ENCODE measurements at places on chromosomes 7 and 10.

GRCh38 chr10:44995581-44995913 is 5.2 kb upstream of the ZNF22 start:
- DNase-seq: no peak

- no peak for DNase-seq
These were observed 96.0 kb downstream of the ANK3 start for GRCh38 chr10:60293581-60294175.

DNA sequence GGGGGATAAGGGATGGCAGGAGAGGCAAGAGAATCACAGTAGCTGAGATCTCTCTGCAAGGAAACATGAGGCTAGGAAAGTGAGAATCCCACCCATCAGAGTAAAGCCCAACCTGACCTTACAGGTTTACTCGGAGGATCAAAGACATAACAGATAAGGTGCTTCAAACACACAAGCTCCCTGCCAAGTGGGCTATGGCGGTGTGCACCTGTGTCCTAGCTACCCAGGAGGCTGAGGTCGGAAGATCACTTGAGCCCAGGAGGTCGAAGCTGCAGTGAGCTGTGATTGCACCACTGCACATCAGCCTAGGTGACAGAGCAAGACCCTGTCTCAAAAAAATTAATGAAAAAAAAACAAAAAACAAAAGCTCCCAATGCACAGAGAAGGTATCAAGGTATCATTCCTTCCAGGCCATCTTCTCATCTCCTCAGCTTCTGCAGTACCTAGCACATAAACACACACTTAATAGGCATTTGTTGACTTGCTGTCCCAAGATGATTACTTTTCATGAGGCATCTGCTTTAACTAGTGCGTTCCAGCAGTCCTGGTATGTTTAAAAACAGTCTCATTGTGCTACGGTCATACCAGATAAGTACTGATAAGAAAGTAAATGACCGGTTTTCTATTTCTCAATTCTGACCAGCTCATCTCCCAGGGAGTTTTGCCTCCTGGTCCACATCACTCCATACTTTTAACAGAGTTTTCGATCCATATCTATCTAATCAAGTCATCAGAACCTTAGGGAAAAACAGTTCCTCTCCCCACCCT is 13.3 kb downstream of the GNA12 start:
- no peak for DNase-seq

- DNase-seq: no peak
These were observed 104.1 kb downstream of the ZNF467 start for GRCh38 chr7:149669121-149669818.

DNA sequence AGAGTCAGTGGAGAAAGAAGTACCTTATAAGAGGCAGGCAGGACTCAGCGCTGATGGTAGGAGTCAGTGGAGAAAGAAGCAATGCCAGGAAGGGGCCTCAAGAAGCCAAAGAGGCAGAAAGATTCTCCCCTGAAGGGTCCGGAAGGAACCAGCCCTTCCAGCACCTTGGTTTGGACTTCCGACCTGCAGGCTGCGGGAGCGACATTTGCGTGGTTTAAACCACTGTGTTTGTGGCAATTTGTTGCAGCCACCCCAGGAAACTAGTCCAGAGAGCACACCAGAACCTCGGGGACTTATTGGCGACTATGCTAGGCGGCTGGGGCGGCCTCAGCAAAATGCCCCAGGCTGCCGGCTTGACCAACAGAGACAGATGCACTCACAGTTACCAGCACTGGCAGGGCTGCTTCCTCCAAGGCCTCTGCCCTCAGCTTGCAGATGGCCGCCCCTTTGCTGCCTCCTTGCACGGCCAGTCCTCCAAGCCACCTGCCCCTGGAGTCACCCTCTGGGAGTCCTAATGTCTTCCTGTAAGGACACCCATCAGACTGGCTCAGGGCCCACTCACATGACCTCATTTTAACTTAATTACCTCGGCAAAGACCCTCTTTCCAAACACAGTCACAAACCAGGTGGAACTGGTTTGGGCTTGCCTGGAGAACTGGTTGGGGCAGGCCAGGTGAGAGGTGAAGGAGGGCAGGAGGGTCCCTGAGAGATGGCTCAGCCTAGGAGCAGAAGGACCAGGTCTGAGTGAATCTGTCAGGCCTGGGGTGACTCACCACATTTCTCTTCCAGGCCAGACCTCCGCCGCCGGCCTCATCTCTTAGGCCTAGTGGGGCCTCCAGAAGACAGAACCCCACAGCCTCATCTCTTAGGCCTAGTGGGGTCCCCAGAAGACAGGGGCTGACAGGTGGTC is 26.1 kb downstream of the CALML3 start:
- DNase-seq: no peak

- no peak for DNase-seq
These were observed 139.5 kb downstream of the SRPK2 start for GRCh38 chr7:105249216-105249615.

- DNase-seq: peak; percentile 1
These were observed 350.1 kb downstream of the ETV1 start for GRCh38 chr7:13639396-13639795.

DNA sequence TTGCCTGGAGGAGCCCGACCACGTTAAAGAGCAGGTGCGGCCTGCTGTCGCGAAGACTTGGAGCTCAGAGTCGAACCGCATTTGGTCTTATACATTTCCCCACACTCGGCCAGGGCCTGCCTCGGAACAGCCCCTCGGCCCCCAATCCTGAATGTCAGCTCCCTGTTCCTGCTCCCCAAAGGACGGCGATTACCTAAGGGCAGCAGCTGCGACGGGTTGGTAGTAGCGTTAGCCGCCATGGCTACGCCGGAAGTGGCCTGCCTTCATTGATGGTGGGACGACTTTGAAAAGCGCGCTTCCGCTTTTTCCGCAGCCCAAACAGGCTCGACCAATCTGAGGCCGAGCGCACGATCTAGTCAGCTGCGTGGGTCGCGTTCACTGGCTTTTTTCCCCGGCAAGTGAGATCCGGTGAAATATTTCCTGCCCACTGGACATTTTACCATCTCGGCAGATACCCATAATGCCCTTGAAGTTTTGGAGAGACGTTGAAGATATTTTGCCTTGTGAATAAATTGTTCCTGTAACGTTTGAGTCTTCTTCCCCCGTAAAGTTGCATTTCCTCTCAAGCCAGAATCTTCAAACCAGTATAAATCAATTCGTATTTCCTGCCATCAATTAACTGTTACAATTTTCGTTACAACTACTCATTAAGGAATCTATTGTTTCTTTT is at the start of gene LSM5:
LSM5 (minus strand) TSS at position 254 of the 670 bp plus-strand sequence; CDS start at position 239, 15 bp downstream.
- DNase-seq: peak; percentile 97

GRCh38 chr7:39674406-39674805 is 51.0 kb downstream of the RALA start:
- no peak for DNase-seq

Data from eye (tissue), 1 donor.